Chondrocyte (in vitro differentiated cells): ENCODE measurements at places on chromosomes 5 and 9. TPM values are rescaled to one million over a fixed set of nuclear protein-coding genes. Genes with fewer than 3 reads are reported as not detected.

- no peak for DNase-seq
These were observed 147.9 kb downstream of the PLPPR1 start for GRCh38 chr9:101176384-101176783.

DNA sequence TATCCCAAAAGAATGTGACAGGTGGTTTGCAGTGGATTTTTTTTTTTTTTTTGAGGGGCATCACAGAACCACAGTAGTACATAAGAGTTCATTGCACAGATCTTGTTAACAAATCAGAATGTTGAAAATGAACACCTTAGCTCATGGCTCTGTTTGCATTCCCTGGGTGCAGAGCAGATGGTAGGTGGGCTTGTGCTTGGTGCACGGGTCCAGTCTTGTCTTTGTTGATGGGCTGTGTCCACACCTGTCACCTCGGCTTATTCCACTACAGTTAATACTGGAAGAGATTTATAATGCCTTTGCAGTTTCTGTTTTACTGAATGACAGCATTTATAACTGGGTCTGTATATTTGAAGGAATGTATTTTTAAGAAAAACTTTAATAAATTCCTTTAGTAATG, 146.6 kb downstream of the KDM4C start:
- no peak for DNase-seq

- DNase-seq: no peak
These were observed 48.0 kb downstream of the CAMK2A start for GRCh38 chr5:150241298-150242160.

DNA sequence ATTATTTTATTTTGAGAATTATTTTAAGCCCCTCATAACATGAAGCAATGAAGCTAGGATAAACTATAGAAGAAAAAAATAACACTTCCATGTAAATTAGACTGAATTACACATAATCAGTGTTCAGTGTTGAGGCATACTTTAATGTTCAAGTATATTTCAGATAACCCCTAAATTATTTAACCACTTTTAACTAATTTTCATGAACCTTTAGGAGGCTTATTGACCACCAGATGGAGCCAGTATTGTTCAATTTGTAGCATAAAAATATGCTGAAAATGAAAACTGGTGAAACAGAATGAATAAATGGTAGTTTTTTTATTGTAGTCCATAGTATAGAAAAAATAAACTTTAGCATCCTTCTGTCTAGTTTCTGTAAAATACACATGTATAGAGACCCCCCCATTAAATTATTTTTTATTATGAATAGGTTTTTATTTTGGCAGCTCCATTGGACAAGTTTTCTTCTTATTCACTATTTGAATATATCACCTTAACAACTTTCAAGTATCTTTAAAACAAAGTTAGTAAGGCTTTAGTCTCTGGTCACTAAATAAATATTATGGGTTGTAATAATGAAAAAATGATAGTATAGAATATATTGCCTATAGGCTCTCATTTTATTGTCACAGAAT, 190.1 kb downstream of the CWC27 start:
- no peak for DNase-seq

- no peak for DNase-seq
These were observed 21.5 kb upstream of the RALGPS1 start for GRCh38 chr9:126893079-126893478.

GRCh38 chr5:143515829-143516228, 112.3 kb upstream of the NR3C1 start:
- no peak for DNase-seq

The NANS gene
- total RNA-seq: 52.0 to 54.8 TPM (median 53.2 TPM) in 3 replicates

The ANKRD31 gene
- total RNA-seq: 0.10 to 0.24 TPM (median 0.18 TPM) in 3 replicates

- DNase-seq: no peak
These were observed 3.1 kb downstream of the EGFL7 start for GRCh38 chr9:136665704-136666371.

- no peak for DNase-seq
These were observed 64.4 kb upstream of the RAI14 start for GRCh38 chr5:34591723-34592122.

The CAMK2A gene
- 0.24 TPM in 1 of 3 replicates, not detected in the others for total RNA-seq

DNA sequence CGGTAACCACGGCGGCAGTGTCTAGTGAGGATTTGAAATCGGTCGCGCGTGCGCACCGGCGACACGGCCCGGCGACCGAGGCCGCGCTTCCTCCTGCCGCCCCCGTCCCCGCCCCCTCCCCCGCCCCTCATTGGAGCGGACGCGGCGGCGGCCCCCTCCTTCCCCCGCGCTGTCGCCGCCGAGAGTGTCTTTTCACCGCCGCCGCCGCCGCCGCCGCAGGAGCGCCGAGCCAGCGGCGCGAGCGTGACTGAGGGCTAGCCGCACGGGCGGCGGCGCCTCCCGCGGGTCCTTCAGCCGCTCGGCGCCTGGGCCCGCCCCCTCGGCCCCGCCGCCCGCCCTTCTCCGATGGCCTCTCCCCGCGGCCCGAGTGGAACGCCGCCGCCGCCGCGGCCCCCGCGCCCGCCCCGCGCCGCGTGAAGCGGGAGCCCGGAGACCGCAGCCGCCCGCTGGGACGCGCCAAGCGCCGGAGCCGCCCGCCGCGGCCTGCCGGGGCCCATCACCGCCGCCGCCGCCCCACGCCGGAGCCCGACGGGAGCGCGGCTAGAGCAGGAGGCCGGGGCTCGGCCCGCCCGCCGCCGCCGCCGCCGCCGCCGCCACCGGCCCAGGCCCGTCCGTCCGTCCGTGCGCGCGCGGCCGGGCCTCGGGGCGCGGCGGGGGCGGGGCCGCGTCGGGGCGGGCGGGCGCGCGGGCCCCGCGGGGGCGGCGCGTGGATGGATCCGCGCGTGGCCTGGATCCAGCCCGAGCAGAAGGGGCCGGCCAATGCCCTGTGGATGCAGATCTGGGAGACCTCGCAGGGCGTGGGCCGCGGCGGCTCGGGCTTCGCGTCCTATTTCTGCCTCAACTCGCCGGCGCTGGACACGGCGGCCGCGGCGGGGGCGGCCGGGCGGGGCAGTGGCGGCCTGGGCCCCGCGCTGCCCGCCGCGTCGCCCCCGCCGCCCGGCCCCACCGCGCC, at the start of gene TENT4A:
Gene TENT4A, plus strand, starts transcription at position 159 of the 952 bp plus-strand sequence. Its CDS starts 552 bp downstream, at position 711.
- DNase-seq: no peak

GRCh38 chr5:137792303-137792702, 38.1 kb upstream of the HNRNPA0 start:
- no peak for DNase-seq

- no peak for DNase-seq
These were observed 84.3 kb downstream of the SMIM23 start for GRCh38 chr5:171869956-171870355.

The BRINP1 gene
- total RNA-seq: 0.07 to 0.22 TPM in 2 of 3 replicates, not detected in the other

The THG1L gene
- 7.0 to 10.1 TPM (median 9.2 TPM) in 3 replicates for total RNA-seq

GRCh38 chr9:8622871-8623270, 823.3 kb upstream of the DMAC1 start:
- no peak for DNase-seq

DNA sequence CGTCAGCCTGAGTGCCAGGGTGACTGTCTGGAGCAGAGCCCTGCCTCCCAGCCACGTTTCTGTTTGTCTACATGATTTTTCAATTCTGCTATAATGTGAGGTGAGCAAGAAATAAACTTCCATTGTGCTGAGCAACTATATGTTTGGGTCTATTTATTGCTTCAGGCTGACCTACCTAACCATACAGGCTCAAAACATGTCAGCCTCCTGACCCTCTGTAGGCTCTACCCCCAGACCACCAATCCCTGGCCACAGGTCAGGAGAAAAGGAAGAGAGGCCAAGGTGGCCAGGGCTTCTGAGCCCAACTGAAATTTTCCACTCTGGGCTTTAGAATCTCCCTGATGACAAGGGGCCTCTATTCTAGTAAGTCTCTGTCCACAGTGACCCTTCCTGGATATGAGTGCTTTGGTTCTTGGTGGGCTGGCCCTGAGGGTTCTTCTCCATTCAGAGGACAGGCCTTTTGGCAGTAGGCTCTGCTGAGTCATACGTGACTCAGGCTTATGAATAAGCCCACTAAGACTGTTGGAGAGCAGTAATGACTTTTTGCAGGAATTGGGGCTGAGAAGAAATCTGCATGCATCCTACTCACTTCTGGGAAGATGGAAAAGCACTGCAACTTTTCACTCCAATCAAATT, 117.2 kb upstream of the TBCA start:
- no peak for DNase-seq

The DMGDH gene
- 1.9 to 3.2 TPM (median 3.1 TPM) in 3 replicates for total RNA-seq

GRCh38 chr9:103188781-103189350, 193.7 kb downstream of the CYLC2 start:
- DNase-seq: no peak

- no peak for DNase-seq
These were observed 246.0 kb upstream of the NUDT12 start for GRCh38 chr5:103808464-103809106.

The HCN1 gene
- not detected in 3 replicates for total RNA-seq

The EPB41L4B gene
- total RNA-seq: 3.7 to 5.4 TPM (median 4.1 TPM) in 3 replicates

The SCGB3A2 gene
- total RNA-seq: not detected in 3 replicates

DNA sequence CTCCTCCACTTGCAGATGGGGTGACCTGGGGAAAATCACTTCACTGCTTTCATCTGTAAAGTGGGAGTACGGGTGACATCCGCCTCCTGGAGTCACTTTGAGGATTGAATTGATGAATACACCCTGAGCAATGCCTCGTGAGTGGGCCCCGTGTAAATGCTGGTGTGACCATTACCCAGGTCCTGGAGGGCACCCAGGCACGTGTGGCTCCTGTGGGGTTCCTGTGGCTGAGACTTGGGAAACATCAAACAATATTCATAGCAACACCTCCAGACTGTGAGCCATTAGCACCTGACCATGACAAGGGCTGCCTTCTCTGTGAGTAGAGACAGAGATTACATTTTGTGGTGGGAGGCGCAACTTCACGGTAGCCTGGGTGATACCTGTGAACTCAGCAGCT, 11.4 kb downstream of the MRPL36 start:
- no peak for DNase-seq

The SNCAIP gene
- total RNA-seq: 1.2 to 2.6 TPM (median 1.6 TPM) in 3 replicates

GRCh38 chr5:66877843-66878242, 281.6 kb downstream of the MAST4 start:
- no peak for DNase-seq

DNA sequence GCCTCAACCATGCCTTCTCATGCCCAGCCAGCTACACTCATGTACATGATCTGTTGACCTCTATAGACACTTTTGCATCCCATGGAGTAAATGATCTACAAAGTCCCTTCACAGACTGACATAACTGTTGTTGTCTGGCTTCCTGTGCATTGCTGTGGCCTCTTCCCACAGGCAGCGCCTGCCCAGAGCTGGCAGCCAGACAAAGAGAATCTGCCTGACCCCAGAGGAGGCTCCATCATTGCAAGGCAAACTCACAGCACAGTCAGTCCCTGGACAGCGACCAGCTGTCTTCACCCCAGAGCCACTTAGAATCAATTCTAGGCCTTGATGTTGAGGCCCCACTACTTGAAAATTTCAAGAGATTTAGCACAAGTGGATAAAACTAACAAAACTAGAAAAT, 65.5 kb downstream of the INSYN2B start:
- no peak for DNase-seq

GRCh38 chr5:133063965-133064364, 12.2 kb downstream of the HSPA4 start:
- no peak for DNase-seq

The WDR41 gene
- total RNA-seq: 95.1 to 124 TPM (median 109 TPM) in 3 replicates

GRCh38 chr5:465591-466403, 22.8 kb downstream of the EXOC3 start:
- peak; percentile 87 for DNase-seq

The ARL14EPL gene
- not detected in 3 replicates for total RNA-seq

The OR2K2 gene
- not detected in 3 replicates for total RNA-seq

DNA sequence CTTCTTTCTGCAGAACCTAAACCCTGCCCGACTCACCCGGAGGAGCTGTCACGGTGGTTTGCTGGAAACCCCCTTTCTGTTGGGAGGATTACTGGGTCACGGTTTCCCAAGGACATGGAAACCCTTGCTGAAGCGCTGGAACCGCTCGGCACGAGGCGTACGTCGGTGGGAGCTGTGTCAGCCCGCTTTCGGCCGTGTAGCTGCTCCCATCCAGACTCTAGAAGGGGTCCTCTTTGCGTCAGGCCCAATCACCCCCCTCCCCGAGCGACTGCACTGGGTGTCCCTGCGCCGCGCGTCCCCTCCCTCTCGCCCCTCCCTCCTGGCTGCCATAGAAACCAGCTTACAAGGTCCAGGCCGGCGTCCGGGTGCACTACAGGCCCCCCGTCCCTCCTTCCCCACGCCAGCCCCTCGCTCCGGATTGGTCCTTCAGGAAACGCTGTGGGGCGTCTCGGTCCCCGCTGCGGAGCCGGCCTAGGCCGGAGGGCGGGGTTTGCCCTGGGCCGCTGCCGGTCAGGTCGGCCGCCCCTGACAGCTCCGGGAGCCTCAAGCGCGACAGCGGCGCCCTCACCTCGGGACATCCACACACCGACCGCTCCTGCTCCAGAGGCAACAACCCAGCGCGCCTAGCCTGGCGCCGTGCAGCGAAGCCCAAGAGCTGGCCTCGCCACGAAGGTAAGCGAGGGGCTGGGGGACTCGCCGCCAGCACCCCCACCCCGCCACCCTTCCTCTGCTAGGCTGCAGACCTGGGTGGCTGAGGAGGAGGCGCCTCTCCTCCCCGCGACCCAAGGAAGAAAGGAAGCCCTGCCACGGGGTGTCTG, at the start of gene NIM1K:
Gene NIM1K, plus strand, starts transcription at position 486 of the 818 bp plus-strand sequence. CDS start 53,551 bp downstream, outside the sequence.
- no peak for DNase-seq

The ZFP2 gene
- 1.6 to 2.1 TPM (median 1.7 TPM) in 3 replicates for total RNA-seq

The NRG2 gene
- total RNA-seq: 0.13 to 0.39 TPM (median 0.27 TPM) in 3 replicates

The NDUFAF2 gene
- total RNA-seq: 32.9 to 33.8 TPM (median 33.0 TPM) in 3 replicates

The PCDHGA9 gene
- total RNA-seq: 0.97 to 3.6 TPM (median 1.4 TPM) in 3 replicates

The RNF208 gene
- total RNA-seq: 3.3 to 4.4 TPM (median 3.6 TPM) in 3 replicates

The CRHBP gene
- total RNA-seq: 0.40 TPM in 1 of 3 replicates, not detected in the others

The PDLIM7 gene
- 563 to 633 TPM (median 613 TPM) in 3 replicates for total RNA-seq

GRCh38 chr5:112918679-112919078, 3.3 kb downstream of the REEP5 start:
- DNase-seq: no peak

DNA sequence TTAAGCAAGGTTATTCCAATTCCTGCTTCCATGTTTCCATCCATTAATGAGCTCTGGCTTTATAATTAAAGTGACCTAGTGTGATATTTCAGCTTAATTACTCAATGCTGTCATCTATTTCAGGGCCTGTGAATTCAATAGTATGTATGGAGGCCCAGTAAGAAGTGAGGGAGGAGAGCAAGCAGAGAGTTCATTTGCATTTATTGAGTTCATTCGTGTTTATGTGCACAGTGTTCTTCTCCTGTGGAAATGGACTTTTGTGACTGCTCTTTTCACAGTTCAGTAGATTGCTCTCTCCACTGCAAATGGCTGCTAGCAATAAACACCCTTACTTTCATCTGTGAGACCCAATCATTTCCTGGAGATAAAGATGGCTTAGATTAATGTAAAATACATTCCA, 130.9 kb downstream of the CEMIP2 start:
- DNase-seq: no peak

The EEIG1 gene
- 39.4 to 63.0 TPM (median 61.8 TPM) in 3 replicates for total RNA-seq

GRCh38 chr5:89071101-89071940, 188.3 kb upstream of the MEF2C start:
- DNase-seq: no peak

The FAT2 gene
- 2.2 to 20.9 TPM (median 2.3 TPM) in 3 replicates for total RNA-seq

The SLC1A1 gene
- 7.1 to 11.0 TPM (median 10.2 TPM) in 3 replicates for total RNA-seq
